ENCODE measurements at places on chromosomes 12 and 14.

GRCh38 chr12:29158115-29158763 is 9.2 kb downstream of the FAR2 start:
- DNase-seq: peak; percentile 30

DNA sequence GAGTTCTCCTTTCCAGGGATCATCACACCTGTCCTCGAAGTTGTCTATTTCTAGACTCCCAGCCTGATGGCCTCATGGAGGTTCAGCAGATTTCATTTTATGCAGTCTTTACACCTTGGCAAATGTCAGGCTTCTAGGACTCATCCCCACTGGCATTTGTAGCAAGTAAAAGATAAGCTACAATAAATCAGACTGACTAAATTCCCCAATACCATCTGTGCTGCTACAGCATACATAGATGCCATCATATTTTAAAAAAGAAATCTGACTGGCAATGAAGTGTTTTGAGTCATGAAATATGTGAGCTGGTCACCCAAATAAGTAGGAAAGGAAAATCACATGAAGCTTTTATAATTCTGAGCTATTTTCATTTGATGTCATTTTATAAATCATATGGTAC is 55.3 kb downstream of the KCNC2 start:
- no peak for DNase-seq

GRCh38 chr14:96091149-96091693 is 52.1 kb downstream of the C14orf132 start:
- peak; percentile 63 for DNase-seq

GRCh38 chr14:68939893-68940613 is 39.0 kb downstream of the ACTN1 start:
- peak; percentile 80 for DNase-seq
